ENCODE measurements at places on chromosomes 3 and 15.

DNA sequence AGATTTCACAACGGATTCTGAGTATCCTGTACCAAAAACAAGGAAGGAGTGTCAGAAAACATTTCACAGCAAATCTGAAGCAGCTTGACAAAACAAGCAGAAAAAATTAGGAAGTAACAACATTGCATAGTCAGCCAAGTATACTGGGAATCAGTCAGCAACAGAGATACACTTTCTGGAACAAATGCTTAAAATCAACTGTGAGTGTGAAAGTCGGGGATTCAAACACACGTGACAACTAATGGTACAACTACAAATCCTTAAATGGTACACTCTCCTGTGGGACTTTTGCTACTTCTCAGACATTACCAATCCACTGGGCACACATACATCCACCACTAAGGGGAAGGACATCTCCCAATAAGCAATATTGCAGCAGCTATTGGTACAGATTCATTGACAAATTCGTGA lies 296.6 kb upstream of the MME start:
- peak; percentile 40 for DNase-seq

GRCh38 chr15:94135486-94136147 lies 95.7 kb upstream of the MCTP2 start:
- peak; percentile 18 for DNase-seq

DNA sequence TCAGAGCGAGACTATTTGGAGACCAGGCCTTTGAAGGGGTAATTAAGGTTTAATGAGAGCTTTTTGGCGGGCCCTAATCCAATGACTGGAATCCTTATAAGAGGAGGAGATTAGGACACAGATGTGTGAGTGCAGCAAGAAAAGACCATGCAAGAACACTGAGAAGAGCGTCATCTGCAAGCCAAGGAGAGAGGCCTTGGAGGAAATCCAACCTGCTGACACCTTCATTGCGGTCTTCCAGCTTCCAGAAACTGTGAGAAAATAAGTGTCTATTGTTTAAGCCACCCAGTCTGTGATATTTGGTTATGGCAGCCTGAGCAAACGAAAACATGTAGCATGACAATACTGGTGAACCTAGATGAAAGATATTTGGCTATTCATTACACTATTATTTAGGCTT lies 23.0 kb upstream of the MUSTN1 start:
- DNase-seq = no peak

DNA sequence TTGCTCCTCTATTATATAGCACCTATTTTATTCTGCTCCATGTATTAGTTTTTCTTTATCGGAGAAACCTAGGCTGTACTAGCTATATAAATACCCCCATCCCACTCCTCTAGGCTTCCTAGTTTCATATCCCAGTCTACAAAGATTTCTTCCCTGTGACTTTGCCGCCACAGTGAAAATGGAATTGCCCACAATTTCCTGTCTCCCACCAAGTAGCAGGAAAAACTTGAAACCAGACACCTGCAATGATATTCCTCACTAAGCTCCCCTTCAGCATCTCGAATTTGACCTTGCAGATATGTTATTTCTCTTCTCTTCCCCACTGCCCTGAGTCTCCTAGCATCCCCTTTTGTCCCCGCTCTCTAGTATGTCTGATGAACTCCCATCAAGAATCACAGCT lies 685.8 kb upstream of the CCDC54 start:
- DNase-seq = no peak

- DNase-seq = no peak
Observed at GRCh38 chr3:16070707-16071106, 103.8 kb upstream of the GALNT15 start.

- DNase-seq = no peak
Observed at GRCh38 chr15:74632601-74633000, 17.0 kb downstream of the CLK3 start.

GRCh38 chr3:31779514-31779913 lies 201.5 kb downstream of the OSBPL10 start:
- DNase-seq = no peak

DNA sequence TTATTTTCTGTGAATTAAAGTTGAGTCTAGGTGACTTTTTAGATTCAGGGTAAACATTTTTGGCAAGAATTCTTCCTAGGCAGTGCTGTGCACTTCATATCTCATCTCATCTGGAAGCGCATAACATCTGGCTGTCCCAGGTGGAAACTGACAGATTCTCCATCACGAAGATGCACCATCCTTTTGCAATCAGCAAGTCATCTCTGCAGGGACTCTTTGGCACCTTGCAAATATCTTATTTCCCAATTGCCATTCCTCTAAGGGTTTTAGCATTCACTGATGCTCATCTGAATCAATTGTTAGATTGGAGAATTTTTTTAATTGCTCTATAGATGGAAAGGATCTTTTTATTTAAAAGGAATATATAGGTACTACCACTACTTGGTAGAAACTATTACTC lies 282.7 kb upstream of the ATP10A start:
- no peak for DNase-seq

DNA sequence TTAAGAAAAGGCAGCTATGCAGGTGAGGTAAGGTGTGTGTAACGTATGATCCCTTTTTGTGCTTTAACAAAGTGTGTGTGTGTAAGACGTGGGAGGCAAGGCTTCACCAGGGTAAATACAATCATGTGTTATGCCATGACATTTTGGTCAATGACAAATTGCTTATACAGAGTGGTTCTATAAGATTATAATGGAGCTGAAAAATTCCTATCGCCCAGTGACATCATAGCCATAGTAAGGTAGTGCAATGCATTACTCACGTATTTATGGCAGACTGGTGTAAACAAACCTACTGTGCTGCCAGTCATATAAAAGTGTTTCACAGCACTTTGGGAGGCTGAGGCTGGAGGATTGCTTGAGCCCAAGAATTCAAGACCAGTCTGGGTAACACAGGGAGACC lies 60.2 kb upstream of the LCTL start:
- DNase-seq = no peak

DNA sequence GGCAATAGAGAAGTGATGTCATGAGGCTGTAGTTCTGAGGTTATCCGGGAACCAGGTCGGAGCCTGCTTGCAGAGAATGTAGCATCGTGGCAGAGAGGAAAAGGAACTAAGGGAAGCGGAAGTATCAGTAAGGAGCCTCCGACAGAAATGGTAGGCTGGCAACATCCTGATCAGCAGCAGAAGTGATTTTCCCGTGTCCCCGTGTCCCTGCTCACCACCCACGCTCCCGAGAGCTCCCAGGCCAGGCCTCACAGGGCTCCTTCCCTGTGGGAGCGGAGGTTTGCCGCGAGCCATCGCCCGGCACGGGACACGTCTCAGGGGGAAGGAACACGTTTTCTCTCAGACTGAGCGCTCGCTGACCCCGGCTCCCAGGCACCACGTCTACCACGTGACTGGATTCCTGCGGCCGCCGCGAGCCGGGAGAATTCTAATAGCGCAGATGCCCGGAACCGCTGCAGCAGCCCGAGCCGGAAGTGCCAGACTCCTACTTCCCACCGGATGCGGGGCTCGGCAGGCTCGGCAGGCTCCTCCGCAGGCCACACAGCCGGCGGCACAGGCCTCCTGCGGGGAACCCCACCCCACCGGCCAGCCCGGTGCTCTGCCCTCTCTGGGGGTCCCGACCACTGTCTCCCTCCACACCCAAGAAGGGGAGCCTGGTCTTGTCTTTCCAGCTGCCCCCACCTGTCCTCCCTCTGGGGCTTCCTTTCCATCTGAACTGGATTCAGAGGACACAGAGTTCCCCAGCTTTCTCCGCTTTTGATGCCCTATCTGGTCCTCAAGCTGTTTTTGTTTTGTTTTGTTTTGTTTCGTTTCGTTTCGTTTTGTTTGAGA lies 99.3 kb downstream of the BDH1 start:
- peak; percentile 69 for DNase-seq

DNA sequence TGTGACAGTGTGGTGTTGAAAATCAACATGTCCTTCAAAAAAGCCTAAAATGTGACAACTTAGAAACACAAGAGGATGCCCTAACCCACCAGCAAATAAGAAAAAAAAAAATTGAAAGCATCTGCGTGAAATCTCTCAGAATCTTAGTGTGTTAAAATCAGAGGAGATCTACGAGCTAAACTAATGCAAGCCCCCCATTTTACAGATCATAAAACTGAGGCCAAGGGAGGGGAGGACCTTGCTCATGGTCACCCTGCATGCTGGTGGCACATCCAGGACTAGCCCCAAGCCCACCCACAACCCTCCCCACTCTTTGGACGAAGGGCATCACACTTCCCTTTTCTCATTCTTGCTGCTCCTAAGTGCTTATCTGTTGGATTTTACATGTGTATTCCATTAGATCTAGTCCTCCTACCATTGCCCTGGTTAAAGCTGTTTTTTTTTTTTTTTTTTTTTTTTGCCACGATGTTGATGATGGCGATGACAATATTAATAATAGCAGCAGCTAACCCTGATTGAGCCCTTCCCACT lies 29.1 kb upstream of the NOX5 start:
- peak; percentile 11 for DNase-seq

- no peak for DNase-seq
Observed at GRCh38 chr3:124032311-124032880, 40.5 kb upstream of the ROPN1 start.

All from KBM-7 (cell line).